Activated naive CD4-positive, alpha-beta T cell treated with anti-CD3 and anti-CD28 coated beads for 36 hours (primary cell): ENCODE measurements at places on chromosomes 1 and 21. TPM values are rescaled to one million over a fixed set of nuclear protein-coding genes. Genes with fewer than 3 reads are reported as not detected.

Gene RAD54L
- total RNA-seq: 88.0 TPM

Gene ANKRD34A
- 4.3 TPM for total RNA-seq

Gene CCDC24
- total RNA-seq: 1.6 TPM

Gene OR2T35
- total RNA-seq: not detected

DNA sequence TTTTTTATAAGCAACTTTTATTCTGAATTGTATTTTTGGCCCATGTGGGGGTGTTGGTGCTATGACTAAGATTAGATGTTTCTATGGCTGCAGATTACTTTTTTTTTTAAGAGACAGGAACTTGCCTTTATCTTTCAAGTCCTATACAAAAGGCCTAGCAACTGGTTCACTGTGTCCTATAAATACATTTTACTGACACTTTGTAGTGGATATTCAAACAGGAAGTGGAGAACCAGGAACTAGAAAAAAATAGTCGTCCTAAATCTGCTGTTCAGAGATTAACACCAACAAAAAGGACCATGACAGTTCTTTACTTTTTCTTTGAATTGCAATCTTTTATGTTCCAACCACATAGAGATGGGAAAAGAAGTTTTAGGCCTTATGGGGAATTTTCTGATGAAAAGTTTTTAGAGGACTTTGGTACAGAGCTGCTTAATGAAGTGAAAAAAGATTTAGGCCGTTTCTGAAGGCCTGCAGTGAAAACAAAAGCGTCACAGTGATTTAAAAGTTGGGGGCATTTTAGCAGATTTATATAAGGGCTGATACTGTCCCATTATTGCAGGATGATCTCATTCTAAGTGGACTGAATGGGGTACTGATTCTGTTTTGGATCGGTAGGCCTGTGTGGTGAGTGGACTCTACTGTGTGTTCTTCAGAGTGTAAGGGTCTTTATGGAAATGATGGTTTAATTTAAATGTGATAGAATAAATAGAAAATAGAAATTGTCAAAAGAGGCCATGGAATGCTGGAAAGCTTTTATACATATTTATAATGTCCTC is 136.4 kb upstream of the DEPDC1 start:
- H3K4me1 ChIP-seq: no peaks in the 10 kb centered on the region
- DNase-seq: no peak
- H3K27me3 ChIP-seq: no peaks in the 10 kb centered on the region
- H3K4me3 ChIP-seq: no peak overlapping the region

GRCh38 chr1:60833173-60833572 is 249.2 kb upstream of the NFIA start:
- H3K27ac ChIP-seq: no peak overlapping the region
- H3K4me1 ChIP-seq: no peaks in the 10 kb centered on the region
- H3K27me3 ChIP-seq: peaks cover 32% of the 10 kb centered on the region
- no peak overlapping the region for H3K4me3 ChIP-seq

GRCh38 chr1:210132582-210132981 is 100.0 kb upstream of the SERTAD4 start:
- peaks cover 4% of the 10 kb centered on the region for H3K27me3 ChIP-seq
- H3K4me1 ChIP-seq: no peaks in the 10 kb centered on the region
- no peak for DNase-seq
- no peak overlapping the region for H3K27ac ChIP-seq
- no peaks in the 10 kb centered on the region for H3K36me3 ChIP-seq

DNA sequence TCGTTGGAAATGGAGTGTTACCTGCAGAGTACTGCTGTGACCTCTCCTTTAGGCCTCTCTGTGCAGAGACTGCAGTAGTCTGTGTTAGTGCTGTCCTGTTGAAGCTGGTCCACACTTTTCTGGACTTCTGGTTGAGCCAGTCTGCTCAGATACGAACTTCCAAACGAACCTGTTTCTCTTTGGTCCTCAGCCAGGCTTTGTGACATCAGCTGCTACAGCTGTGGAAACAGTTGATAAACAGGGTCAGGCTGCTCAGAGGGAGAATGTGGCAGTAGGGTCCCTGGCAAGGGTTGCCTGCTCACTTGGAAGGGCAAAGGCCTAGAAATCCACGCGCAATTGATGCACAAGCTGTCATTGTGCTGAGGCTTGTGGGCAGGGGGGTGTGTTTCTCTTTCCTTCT is 98.8 kb downstream of the NOS1AP start:
- no peaks in the 10 kb centered on the region for H3K36me3 ChIP-seq
- no peaks in the 10 kb centered on the region for H3K4me1 ChIP-seq
- DNase-seq: no peak
- no peak overlapping the region for H3K4me3 ChIP-seq
- peaks cover 20% of the 10 kb centered on the region for H3K27me3 ChIP-seq

DNA sequence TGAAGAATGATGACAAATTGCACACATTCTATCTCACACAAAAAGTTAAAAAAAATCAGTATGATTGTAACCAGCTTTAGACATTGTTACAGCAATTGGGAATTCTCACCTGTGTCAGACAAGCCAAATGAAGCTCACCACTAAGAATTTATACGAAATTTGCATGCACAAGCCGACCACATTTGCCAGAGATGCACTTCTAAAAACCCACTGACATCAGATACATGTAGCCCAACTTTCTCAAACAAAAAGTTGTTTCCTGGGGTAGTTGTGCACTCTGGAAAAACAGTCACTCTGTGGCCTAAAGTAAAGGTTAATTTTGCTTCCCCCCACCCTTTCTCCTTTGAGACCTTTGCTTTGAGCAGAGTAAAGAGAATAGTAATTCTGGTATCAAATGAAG is 67.9 kb upstream of the IL12RB2 start:
- H3K4me1 ChIP-seq: peaks cover 24% of the 10 kb centered on the region
- H3K36me3 ChIP-seq: peaks cover 31% of the 10 kb centered on the region
- H3K27me3 ChIP-seq: no peaks in the 10 kb centered on the region

GRCh38 chr1:36576551-36577110 is 93.9 kb upstream of the CSF3R start:
- peaks cover 14% of the 10 kb centered on the region for H3K27me3 ChIP-seq
- DNase-seq: no peak
- no peaks in the 10 kb centered on the region for H3K36me3 ChIP-seq
- H3K4me3 ChIP-seq: no peak overlapping the region
- no peak overlapping the region for H3K27ac ChIP-seq
- H3K4me1 ChIP-seq: no peaks in the 10 kb centered on the region

DNA sequence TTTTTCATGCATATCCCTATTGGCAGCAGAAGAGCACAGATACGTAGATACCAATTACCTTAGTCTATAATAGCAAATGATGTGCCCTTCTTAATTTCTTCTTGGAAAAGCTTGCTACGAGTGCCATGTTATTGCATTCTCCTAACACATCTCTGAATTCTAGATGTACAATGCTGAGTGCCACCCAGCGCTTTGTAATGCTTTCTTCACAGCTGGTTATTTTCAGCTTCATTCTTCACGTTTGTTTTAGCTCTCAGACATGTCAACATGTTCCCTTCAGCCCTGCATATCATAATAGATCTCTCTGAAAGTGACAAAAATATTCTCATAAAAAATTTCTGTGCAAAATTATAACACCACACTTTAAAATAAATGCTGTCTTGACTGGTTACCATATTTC is 981.2 kb downstream of the TTLL7 start:
- H3K4me1 ChIP-seq: no peaks in the 10 kb centered on the region
- DNase-seq: no peak
- H3K36me3 ChIP-seq: no peaks in the 10 kb centered on the region
- H3K4me3 ChIP-seq: no peak overlapping the region
